ENCODE measurements at places on chromosomes 1 and 21.

DNA sequence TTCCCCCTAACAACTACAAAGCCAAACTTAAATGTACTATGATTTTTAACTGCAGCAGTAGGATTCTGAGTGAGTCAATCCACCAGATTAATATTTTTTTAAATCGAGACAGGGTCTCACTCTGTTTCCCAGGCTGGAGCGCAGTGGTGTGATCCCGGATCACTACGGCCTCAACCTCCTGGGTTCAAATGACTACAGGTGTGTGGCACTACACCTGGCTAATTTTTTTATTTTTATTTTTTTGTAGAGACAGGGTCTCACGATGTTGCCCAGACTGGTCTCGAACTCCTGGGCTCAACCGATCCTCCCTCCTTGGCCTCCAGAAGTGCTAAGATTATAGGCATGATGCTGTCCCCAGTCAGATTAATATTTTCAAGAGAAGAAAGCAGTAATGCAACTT is 88.1 kb downstream of the SLC45A1 start:
- DNase-seq = no peak

- no peak for DNase-seq
Observed at GRCh38 chr1:13624526-13624925, 40.9 kb downstream of the PDPN start.

GRCh38 chr1:35576061-35576765 is 3.1 kb downstream of the TFAP2E start:
- no peak for DNase-seq

GRCh38 chr1:116435806-116436610 is 63.0 kb downstream of the ATP1A1 start:
- DNase-seq = no peak

DNA sequence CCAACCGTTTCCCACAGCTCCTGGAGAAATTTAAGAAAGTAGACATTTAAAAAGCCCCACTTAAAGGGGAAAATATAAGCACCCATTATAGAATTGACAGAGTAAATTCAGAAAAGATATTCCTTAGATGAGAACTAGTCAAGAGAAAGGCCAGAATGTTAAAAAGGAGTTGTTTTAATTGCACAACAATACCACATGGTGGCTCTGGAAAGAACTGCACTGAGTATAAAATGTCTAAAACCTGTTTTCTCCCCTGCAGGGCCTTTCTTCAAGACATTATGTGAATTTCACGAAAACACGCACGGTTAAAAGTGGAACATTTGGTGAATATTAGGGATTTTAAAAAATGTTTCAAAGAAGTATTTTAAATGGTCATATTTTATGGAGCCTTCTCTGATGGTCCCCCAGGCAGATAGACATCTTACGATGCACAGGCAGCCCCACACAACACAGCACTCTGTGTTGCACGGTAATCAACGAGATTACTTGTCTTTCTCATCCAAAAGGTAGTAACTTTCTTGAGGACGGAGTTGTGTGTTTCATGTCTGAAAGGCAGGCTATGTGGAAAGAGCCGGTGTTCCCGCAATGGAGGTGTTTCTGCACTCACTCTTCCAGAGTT is 101.9 kb downstream of the PRRX1 start:
- DNase-seq = no peak
